ENCODE measurements at places on chromosomes 3 and 15.

GRCh38 chr3:60956729-60957128, 294.5 kb downstream of the FHIT start:
- DNase-seq, result no peak

DNA sequence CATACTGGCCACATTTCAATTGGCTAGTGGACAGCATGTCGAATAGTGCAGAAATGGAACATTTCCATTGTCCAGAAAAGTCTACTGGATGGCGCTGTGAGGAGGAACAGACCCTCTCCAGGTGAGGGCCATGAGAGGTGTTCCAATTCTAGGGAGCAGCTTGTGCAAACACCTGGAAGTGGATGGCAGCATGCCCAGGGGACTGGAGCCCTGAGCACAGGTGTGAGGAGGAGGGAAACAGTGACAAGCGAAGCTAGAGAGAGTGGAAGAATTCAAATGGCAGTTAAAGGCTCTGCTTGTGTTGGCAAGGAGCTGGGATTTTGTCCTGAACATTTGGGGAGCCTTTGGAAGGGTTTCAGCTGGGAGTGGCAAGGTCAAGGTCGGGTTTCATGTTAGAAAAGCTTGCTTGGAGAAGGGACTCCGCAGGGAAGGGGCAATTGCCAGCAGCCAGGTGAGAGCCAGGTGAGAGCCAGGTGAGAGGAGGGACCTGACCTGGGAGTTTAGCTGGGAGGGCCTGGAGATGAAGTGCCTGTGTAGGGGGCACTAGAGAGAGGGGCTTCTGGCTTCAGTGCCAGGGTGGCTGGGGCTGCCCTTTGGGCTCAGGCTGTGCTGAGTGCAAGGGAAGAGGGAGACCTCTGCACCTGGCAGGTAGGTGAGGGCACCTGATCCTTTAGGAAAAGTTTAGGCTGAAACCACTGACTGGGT, 93.8 kb downstream of the LINGO1 start:
- DNase-seq, result no peak

- DNase-seq, result no peak
Observed at GRCh38 chr15:73403171-73403570, 34.4 kb upstream of the HCN4 start.

DNA sequence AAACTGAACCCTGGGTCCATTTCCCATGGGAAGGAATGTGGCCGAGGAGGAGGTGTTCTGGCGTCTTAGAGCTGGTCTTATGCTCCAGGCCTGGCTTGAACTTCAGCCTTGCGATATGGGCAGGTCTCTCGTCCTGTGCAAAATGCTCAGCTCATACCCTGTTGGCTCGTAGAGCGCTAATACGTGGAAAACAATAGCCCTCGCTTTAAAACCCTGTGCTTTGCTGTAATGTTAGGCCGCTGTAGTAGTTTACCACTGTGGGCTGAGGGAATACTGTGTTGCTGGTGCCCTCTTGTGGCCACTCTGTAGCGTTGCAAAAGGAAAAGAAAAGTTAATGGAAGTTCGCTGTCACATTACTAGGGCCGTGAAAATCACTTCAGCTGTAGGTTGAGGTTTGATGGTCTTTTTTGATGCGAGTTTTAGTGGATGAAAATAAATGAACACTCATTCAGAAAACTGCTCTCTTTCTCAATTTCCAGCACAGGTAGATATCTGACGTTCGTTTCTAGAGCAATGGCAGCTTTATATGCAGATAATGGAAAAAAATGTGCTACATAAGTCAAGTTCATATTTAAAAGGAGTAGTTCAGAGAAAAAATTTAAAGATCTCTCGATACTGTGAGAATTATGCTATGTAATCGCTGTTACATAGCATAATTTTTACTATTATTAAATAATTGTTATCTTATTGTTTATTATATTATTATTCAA, 92.9 kb downstream of the MCTP2 start:
- peak; percentile 64 for DNase-seq

- DNase-seq, result no peak
Observed at GRCh38 chr3:102896851-102897621, 462.2 kb downstream of the ZPLD1 start.

GRCh38 chr15:45943240-45943639, 308.4 kb downstream of the SQOR start:
- DNase-seq, result peak; percentile 7

- DNase-seq, result no peak
Observed at GRCh38 chr15:92902737-92903593, 2.8 kb downstream of the CHD2 start.

DNA sequence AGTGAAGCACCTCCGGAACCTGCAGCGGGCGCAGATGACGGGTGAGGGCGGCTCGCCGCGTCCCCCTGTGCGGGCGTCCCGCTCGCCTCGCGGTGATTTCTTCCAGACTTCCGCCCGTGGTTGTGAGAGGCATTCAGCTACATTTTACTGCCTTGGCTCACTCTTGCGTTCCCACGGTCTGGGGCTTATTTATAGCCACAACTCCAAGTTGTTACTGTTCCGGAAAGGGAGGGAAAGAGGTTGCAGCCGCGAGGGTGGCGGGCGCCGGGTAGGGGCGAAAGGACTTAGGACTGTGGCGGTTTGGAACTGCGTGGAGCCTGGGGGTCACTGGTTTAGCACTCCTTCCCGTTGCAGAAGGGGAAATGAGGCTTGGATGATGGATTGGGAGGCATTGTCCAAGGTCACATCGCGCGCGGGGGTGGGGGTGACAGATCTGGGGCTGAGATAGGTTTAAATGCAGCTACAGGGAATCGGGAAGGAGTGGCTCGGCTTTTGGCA, 1.1 kb downstream of the HES1 start:
- DNase-seq, result peak; percentile 83

DNA sequence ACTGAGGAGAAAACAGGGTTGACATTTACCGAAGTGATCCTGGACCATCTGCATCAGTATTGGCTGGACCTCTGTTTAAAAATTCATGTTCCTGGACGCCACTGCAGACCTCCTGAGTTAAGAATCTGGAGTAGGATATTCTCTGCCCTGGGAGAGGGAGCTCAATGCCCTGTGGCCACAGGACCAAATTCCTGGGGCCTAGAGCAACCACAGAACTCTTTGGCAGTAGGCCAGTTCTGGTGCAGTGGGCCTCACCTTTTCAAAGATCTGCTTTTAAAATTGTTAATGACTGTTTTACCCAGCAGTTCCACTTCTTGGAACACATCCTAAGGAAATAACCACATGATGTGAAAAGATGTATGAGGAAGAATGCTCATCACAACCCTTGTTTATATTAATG, 133.3 kb upstream of the ADPGK start:
- DNase-seq, result peak; percentile 3

- no peak for DNase-seq
Observed at GRCh38 chr15:86917361-86917671, 837.6 kb downstream of the AGBL1 start.

DNA sequence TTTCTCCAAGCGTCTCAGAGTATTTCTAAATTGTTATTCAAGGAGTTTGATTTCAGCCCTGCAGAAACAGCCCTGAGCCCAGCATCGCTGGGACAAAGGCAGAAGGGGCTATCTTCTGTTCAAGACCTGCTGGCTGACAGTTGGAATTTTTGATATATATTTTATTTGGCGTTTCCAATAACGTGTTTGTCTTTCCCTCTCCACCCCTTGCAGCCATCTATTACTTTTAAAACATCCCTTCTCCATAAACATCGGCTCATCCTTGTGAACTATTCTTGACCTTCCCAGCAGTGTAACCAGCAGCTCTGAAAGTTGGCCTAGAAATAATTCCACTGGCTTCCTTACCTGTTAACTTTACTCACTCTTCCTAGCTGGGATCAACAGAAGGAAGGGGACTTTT, 5.5 kb upstream of the MEIS2 start:
- DNase-seq, result no peak

GRCh38 chr3:138284957-138285477, 44.6 kb downstream of the NME9 start:
- DNase-seq, result no peak

DNA sequence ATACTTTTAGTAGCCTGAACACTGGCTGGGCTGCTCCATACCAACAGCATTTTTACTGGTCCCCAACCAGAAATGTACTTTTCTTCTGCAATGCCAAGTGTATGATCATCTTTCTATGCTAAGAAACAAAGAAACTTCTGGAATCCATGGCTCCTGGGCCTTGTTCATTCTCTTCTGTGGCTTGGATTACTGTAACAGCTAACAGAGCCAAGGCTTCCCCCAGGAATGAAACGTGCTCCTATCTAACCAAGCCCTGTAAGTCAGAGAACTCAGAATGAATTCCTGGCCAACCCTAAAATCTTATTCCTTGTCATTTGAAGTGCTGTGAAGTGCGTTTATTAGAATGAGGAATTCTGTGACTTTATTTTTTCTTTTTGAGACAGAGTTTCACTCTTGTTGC, 102.9 kb upstream of the RAD18 start:
- DNase-seq, result peak; percentile 12

GRCh38 chr15:25184356-25185155, 229.8 kb downstream of the SNRPN start:
- no peak for DNase-seq

- peak; percentile 68 for DNase-seq
Observed at GRCh38 chr3:175005881-175006280, 146.7 kb downstream of the NAALADL2 start.

- DNase-seq, result no peak
Observed at GRCh38 chr15:36742696-36743095, 163.3 kb downstream of the CDIN1 start.

DNA sequence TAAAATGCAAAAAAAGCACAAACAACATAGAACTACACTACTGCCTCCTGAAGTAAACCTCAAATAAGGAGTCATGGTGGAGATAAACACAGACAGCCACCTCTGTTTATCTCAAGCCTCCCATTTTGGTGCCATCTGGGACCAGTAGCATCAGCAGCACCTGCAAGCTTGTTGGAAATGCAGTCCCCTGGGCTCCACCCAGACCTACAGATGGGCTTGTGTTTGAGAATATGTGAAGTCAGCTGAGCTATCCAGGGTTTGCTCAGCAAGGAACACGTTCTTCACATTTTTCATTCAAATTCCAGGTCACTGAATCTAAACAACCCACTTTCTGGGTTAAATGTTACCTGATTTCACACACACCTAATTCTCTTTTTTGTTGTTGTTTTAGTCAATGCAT, 45.5 kb downstream of the RASGRF1 start:
- DNase-seq, result no peak

DNA sequence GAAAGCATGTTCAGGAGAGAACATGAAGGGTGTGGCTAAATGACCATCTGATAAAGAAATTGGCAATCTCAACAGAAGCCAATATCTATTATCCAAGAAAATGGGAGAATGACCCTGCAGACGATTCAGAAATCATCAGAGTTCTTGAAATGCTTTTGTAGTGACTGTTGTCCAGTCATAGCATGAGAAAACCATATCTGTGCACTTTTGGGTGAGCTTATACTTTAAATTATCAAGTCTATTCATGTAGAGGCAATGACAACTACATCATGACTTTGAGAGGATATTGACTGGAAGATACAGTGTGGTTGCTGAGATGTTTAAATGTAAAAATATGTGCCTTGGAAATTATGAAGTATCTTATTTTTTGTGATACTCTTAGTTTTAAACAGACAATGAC, 57.6 kb upstream of the AZI2 start:
- no peak for DNase-seq

GRCh38 chr3:125051715-125052581, 3.8 kb downstream of the HEG1 start:
- DNase-seq, result peak; percentile 97

DNA sequence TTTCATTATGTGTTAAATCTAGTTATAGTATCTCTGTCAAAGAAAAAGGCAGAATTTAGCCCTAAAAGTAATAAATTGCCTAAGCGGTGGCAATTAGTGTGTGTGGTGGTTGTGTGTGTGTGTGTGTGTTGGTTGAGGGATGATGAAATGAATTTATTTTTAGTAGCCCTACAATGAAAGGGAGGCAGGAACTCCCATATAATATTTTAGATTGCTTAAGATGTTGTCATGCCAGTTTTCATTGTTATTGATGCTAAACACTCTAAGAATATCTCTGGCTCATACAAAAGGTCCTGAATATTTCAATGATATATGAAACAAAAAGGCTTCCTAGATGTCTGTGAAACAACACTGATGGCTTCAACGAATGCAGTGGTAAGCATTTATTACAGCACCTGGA, 140.6 kb upstream of the TBC1D5 start:
- no peak for DNase-seq

DNA sequence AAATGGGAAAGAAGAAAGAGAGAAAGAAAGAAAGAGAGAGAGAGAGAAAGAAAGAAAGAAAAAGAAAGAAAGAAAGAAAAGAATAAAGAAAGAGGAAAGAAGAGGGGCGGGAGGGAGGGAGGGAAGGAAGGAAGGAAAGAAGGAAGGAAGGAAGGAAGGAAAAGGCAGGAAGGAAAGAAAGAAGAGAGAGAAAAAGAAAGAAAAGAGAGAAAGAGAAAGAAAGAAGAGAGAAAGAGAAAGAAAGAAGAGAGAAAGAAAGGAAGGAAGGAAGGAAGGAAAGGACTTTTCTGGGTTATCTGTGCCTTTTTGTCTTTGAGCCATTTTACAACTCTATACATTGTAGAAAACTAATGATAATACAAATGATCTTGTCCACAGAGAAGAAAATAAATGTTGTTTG, 136.6 kb upstream of the SMAD3 start:
- DNase-seq, result no peak

GRCh38 chr15:25933456-25934158, 70.5 kb upstream of the ATP10A start:
- DNase-seq, result peak; percentile 86

DNA sequence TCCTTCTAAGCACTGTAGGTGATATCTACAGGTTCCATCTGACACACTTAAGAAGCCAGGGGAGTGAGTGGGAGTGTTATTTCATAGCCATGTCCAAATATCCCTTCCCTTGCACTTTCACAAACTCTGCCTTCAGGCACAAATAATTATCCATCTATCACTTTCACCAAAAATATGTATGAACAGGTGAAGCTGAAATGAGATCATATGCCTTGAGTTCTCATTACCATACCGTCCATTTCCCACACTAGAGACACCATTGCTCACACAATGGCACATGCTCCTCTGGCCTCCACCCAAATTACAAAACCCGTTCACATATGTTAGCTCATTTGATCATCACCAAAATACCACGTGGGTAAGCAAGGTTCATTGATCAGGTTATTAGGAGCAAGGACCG, 151.9 kb upstream of the BNIP2 start:
- DNase-seq, result no peak

- DNase-seq, result no peak
Observed at GRCh38 chr15:53982071-53982680, 3.9 kb downstream of the UNC13C start.

- no peak for DNase-seq
Observed at GRCh38 chr15:85744579-85744978, 50.1 kb downstream of the KLHL25 start.

DNA sequence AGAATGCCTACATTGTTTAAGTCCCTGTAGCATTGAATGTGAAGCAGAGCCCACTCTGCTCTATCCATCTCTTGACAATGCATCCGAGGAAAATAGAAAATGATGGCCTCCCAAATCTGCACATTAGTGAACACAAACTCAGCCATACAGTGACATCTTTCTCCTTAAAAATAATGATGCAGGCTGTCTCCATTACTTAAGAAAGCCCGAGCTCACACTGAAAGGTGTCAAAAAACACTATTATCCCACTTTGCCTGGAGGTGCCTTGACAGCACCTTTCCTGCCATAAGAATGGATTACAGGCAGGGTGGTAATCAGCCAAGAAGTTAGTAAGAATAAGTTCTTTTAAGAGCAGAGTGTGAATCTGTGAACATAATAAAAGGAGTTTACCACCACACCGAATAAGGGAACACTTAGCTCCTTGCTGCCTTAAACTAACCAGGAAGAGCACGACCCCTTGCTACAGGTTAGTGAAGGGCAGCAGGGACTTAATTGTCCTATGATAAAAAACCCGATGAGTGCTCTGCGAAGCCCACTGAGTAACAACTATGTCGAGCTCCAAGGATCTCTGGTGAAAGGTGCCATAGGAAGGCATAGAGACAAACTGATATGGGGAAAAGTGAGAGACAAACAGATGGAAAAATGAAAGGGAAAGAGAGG, 123.2 kb upstream of the TUSC7 start:
- DNase-seq, result no peak

Measured in fibroblast of skin of right quadriceps (primary cell).